Activated T-helper 9 cell treated with anti-CD3 and anti-CD28 coated beads, Interleukin-2, amount 50 U/mL, for 16 hours (primary cell): ENCODE measurements at places on chromosomes 1 and 21.

DNA sequence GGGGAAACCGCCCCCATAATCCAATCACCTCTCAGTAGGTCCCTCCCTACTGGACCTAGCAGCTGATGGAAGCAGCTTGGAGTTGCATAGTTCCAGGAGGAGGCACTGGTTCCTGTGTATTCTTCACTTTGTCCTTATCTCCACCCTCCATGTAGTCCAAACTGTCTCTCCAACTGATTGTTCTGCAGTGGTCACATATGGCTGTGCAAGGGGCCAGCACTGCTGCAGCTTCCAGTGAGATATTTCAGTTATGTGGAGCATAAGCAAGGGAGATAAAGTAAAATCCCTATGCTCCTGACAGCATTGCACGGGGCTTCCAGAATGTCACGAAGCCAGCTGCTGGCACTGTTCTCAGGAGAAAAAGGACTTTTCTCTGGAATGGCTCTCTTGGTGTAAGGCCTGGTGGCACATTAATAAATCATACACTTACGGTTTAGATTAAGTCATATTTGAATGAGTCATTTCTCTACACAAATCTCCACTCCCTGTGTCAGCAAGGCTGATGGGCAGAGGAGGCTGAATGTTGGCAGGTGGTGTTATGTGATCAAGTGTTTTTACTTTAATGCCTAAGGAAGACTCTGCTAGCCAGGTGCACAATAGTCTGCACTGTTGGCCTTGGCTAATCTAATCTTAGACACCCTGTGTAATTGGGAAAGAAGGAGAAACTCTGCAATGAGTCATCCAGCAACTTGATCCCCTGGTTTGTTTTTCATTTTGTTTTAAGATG is 93.4 kb downstream of the KCNK1 start:
- DNase-seq, result no peak

DNA sequence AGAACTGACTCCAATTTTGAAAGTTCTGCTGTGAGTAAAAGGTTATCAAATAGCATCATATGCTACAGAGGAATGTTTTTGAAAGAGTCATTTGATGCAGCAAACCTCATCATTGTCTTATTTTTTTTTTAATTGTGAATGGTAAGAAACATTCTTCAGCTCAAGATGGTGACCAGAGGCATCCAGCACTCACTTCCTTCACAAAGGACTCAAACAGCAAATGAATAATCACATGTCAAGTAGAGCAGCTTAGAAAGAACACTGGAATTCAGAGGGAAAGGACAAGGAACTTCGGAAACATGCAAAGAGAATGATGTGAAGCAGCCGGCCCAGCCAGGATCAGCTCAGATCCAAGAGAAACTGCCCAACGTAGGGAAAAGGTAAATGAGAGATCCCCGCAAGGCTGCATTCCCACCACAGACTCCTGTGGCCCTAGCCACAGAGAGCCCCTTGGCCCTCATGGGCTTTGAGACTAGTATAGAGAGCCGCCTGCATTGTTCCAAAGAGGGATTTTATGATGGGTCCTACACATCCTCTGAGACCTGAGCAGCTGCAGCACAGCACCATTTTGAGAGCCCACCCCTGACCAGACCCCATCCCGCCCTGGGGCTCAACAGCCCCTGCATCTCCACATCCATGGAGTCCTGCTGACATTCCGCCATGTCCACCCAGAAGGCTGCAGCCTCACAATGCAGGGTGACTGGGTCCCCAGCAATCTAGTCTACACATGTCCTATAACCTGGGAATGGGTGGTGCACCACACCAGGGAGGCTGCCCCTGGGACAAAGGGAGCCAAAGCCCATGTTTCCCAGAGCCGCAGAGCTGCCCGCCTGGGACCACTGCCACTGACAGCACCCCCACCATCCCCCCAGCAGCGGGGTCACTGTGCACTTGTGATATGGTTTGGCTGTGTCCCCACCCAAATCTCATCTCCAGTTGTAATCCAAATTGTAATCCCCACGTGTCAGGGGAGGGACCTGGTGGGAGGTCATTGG is 21.2 kb upstream of the UTS2 start:
- DNase-seq, result no peak

DNA sequence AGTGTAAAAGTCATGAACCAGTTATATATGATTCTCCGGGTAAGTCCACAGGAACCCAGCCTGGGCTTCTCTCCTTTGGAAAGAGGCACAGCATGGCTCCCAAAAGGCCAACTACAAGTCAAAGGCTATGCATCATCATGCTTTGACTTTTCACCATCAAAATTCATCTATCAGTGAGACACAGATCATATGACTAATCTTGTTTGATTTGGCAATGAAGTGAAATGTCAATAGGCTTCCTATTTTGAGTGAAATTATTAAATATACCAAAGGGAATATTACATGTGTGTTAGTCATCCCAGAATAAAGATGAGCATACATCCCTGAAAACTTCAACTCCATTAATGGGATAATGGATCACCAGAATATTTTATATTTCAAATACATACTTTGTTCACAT is 83.5 kb upstream of the ADGRL2 start:
- no peak for DNase-seq

DNA sequence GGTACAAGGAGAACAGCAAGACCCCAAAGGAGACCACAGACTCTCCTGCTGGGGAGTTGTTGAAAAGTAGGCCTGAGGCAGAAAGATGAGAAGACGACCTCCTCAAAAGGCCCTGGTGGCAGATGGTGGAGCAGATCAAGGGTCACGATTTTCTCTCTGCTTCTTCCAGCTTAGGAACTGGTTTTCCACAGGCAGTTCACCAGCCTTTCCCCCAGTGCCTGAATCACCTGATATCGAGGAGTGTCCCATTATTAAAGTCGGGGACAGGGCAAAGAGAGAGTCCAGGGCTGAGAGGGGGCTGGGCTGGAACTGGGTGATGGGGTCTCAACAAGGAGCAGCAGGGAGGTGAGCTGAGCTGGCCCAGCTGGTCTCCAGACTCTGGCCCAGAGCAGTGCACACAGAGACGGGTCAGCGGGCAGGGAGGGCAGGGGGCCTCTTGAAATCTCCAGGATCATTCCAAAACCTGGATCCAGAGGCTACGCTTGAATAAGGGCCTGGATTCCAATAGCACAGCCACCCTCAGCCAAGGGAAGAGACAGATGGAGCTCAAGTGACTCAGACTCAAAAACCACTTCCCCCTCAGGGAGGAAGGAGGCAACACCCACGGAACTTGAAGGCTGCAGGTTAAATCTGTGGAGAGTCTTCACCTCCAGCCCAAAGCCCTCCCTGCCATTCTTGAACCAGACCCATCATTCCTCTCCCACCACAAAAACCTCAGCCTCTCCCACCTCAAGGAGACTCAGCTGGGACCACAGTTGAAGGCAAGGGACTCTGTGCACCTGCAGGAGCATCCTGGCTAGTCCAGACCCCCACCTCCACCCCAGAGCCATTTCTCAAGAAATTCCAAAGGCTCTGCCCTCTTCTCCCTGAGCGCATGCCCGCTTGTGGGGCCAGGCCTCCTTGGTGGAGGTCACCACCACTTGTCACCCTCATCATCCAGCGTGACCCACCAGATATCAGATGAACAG is at the start of gene S100A5:
S100A5 (minus strand) TSS at position 541 of the 968 bp plus-strand sequence. CDS start 743 bp downstream, outside the sequence.
- DNase-seq, result peak; percentile 38

DNA sequence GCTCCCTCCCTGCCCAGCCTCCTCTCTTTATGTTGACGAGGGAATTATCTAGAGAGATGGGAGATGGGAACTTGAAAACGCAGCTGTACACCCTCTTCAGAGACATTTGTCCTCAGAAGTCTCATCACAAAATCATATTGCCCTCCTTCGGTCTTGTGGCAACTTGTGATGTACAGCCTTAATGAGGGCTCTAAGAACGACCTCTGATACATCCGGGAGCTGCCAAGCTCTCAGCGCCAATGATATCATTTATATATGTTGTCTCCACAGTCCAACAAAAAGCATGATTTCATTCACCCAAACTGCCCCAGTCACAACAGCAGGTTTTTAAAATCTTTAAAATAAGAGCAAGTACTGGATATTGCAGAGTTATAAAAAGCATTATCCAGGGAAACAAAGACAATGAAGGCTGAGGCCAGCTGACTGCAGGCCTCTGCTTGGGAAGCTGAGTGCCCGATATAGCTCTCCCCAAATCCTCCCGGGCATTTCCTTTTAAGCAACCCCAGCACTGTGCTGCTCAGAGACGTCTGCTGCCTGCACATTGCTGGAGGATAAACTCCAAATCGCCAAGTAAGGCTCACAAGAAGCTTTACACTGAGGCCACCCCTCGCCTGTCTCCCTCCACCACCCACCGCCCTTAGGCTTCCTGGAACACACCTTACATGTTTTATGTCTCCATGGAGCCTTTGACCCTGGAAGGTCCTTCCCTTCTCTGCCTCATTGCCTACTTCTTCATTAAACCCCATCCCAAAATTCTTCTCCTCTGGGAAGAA is 236.1 kb downstream of the C1orf94 start:
- DNase-seq, result no peak
